Heart left ventricle (tissue), 16 donors: ENCODE measurements at places on chromosomes 6 and 20. TPM values are rescaled to one million over a fixed set of nuclear protein-coding genes. Genes with fewer than 3 reads are reported as not detected.
A peak's percentile ranks its signal among the peaks of the same experiment; 100 is the strongest.

The LY6G6C gene
- not detected for total RNA-seq

GRCh38 chr6:106511288-106512047, 117.8 kb downstream of the RTN4IP1 start:
- H3K4me3 ChIP-seq = peak overlapping the region; percentile 78
- DNase-seq = no peak
- no peaks in the 10 kb centered on the region for H3K36me3 ChIP-seq
- no peak overlapping the region for H3K27ac ChIP-seq
- H3K27me3 ChIP-seq = no peaks in the 10 kb centered on the region

GRCh38 chr6:135801755-135802465, 49.6 kb upstream of the PDE7B start:
- no peaks in the 10 kb centered on the region for H3K36me3 ChIP-seq
- no peak overlapping the region for H3K27ac ChIP-seq
- no peaks in the 10 kb centered on the region for H3K4me1 ChIP-seq
- H3K27me3 ChIP-seq = no peaks in the 10 kb centered on the region
- H3K4me3 ChIP-seq = no peak overlapping the region

The NKX2-4 gene
- total RNA-seq = not detected

The EPB41L1 gene
- 28.3 TPM for total RNA-seq

DNA sequence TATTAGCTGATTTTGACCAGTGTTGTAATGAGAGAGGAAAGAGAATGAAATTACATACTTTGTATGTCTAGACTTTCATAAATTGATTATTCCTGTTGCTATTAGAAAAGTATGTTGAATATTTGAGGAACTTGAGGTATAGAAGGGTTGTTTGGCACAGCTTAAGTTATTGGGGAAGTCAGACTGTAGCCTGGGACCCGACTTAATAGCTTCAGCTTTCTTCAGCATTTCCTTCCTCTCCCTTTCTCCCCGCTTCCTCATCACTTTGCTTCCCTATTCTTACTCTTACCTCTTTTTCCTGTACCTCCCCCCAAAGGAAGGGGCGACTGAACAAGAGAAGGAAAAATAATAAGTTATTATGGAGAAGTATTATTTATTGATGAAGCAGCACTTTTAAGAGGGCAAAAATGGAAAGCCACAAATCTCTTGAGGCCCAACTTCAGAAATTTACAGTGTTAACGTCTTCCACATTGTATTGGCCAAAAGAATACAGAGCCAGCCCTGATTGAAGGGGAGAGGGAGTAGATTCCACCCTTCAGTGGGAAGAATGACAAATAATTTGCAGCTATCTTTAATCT, 7.4 kb downstream of the SENP6 start:
- H3K36me3 ChIP-seq = no peaks in the 10 kb centered on the region
- H3K4me3 ChIP-seq = no peak overlapping the region
- DNase-seq = no peak

The ZC2HC1B gene
- not detected for total RNA-seq

- no peak for DNase-seq
- H3K4me3 ChIP-seq = no peak overlapping the region
- no peaks in the 10 kb centered on the region for H3K27me3 ChIP-seq
- H3K4me1 ChIP-seq = peaks cover 13% of the 10 kb centered on the region
- peak overlapping the region; percentile 61 for H3K27ac ChIP-seq
- H3K36me3 ChIP-seq = no peaks in the 10 kb centered on the region
These were observed 46.9 kb upstream of the ENPP5 start for GRCh38 chr6:46217671-46218131.

DNA sequence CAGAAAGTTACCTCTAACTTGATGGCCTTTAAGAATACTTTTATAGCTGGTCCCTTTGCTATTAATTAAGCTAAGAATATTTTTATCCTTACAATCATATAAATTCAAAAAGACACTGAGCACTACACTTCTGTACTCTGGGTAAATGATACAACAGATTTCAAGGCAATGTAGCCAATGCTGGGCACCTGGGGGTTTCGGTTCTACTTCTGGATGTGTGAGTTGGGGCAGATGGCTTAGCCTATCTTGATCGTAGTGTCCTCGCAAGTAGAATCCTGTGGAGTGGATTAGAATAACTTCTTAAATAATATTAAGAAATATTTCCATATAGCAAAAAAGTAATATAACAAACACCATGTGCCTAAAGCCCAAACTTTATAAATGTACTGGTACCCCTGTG, 96.9 kb upstream of the NT5E start:
- H3K36me3 ChIP-seq = no peaks in the 10 kb centered on the region
- DNase-seq = no peak
- no peaks in the 10 kb centered on the region for H3K27me3 ChIP-seq
- H3K4me3 ChIP-seq = no peak overlapping the region

DNA sequence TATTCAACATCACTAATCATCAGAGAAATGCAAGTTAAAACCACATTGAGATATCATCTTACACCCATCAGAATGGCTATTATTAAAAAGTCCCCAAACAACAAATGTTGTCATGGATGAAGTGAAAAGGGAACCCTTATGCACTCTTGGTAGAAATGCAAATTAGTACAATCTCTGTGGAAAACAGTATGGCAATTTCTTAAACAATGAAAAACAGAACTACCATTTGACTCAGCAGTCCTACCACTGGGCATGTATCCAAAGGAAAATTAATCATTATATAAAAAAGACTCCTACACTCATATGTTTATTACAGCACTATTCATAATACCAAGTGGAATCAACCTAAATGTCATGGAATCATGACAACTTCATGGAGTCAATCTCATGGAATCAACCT, 611.3 kb upstream of the GJE1 start:
- no peak overlapping the region for H3K27ac ChIP-seq
- no peak for DNase-seq
- no peaks in the 10 kb centered on the region for H3K36me3 ChIP-seq
- H3K4me1 ChIP-seq = no peaks in the 10 kb centered on the region

DNA sequence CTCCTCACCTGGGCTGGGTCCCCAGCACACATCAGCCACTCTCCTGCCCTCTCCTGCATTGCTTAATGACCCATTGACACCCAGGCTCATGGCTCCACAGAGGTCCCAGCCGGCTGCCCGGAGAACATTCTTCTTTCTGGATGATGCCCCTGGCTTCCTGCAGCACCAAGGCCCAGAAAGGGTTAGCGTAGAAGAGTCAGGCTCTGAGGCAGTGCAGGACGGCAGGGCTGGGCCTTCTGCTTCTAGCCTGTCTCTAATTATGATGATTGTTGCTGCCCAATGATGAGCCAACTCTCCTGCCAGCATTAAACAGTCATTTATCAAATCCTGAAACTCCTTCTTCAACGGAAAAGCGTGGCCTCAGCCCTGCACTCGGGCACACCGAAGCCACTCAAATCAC, 66.4 kb downstream of the ZNF217 start:
- H3K27me3 ChIP-seq = no peaks in the 10 kb centered on the region
- no peaks in the 10 kb centered on the region for H3K36me3 ChIP-seq
- no peak for DNase-seq
- no peak overlapping the region for H3K4me3 ChIP-seq
- no peaks in the 10 kb centered on the region for H3K4me1 ChIP-seq
- H3K27ac ChIP-seq = no peak overlapping the region

GRCh38 chr6:46876126-46876525, 45.6 kb downstream of the ADGRF5 start:
- DNase-seq = peak; percentile 46
- no peaks in the 10 kb centered on the region for H3K4me1 ChIP-seq
- no peak overlapping the region for H3K27ac ChIP-seq
- H3K27me3 ChIP-seq = no peaks in the 10 kb centered on the region
- H3K36me3 ChIP-seq = peaks cover 3% of the 10 kb centered on the region
- H3K4me3 ChIP-seq = no peak overlapping the region

- no peak overlapping the region for H3K27ac ChIP-seq
- H3K4me3 ChIP-seq = no peak overlapping the region
- H3K36me3 ChIP-seq = no peaks in the 10 kb centered on the region
- no peaks in the 10 kb centered on the region for H3K4me1 ChIP-seq
- H3K27me3 ChIP-seq = peaks cover 28% of the 10 kb centered on the region
- no peak for DNase-seq
These were observed 11.8 kb downstream of the HRH3 start for GRCh38 chr20:62208061-62208794.

GRCh38 chr6:93304505-93304904, 114.9 kb downstream of the EPHA7 start:
- DNase-seq = no peak
- no peak overlapping the region for H3K4me3 ChIP-seq
- no peak overlapping the region for H3K27ac ChIP-seq
- H3K36me3 ChIP-seq = no peaks in the 10 kb centered on the region
- no peaks in the 10 kb centered on the region for H3K27me3 ChIP-seq

GRCh38 chr20:59110607-59111006, 53.0 kb upstream of the ZNF831 start:
- H3K27me3 ChIP-seq = no peaks in the 10 kb centered on the region
- no peak overlapping the region for H3K27ac ChIP-seq
- no peak overlapping the region for H3K4me3 ChIP-seq

- peak overlapping the region; percentile 59 for H3K27ac ChIP-seq
- H3K36me3 ChIP-seq = no peaks in the 10 kb centered on the region
- no peaks in the 10 kb centered on the region for H3K27me3 ChIP-seq
- no peak for DNase-seq
- H3K4me1 ChIP-seq = peaks cover 6% of the 10 kb centered on the region
- H3K4me3 ChIP-seq = no peak overlapping the region
These were observed 62.2 kb upstream of the BMP2 start for GRCh38 chr20:6705106-6705766.

- H3K27ac ChIP-seq = no peak overlapping the region
- no peaks in the 10 kb centered on the region for H3K36me3 ChIP-seq
- H3K4me1 ChIP-seq = no peaks in the 10 kb centered on the region
- no peaks in the 10 kb centered on the region for H3K27me3 ChIP-seq
These were observed 319.3 kb upstream of the CITED2 start for GRCh38 chr6:139693735-139694134.

- no peaks in the 10 kb centered on the region for H3K27me3 ChIP-seq
- no peaks in the 10 kb centered on the region for H3K36me3 ChIP-seq
- no peak overlapping the region for H3K4me3 ChIP-seq
- peak; percentile 79 for DNase-seq
- peak overlapping the region; percentile 80 for H3K27ac ChIP-seq
These were observed 28.6 kb downstream of the FOXO3 start for GRCh38 chr6:108589244-108589791.

DNA sequence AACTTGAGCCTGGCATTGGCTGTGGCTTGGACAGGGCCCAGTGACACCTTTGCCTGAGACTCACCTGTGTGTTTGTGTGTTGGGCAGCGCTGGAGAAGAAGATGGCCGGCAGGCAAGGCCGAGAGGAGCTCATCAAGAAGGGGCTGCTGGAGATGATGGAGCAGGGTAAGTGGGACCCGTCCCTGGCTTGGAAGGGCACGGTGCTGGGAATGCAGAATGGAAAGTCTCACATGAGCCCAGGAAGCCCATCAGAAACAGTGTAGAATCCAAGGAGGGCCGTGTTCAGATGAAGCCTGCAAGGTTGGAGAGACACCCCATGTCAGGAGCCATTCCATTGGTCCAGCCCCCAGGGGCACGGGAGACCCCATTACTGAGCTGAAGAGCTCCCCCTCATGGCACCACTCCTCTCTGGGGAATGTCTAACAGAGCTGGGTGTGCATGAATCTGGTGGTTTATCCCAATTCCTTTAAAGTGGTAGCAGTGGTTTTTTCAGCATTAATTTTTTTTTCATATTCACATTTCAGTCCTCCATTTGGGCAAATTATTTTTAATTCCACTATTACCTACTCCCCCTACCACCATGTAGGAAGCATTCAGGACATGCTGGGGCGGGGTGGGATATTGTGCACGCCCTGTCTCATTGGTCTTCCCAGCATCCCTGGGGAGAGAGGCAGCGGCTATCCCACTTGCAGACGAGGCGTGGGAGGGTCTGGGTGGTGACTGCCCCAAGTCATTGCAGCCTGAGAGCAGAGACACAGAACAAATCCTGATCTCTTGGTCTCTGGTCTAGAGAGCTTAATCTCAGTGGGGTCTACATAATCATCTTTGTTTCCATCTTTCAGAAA, 143.6 kb downstream of the PHACTR3 start:
- H3K4me1 ChIP-seq = peaks cover 15% of the 10 kb centered on the region
- H3K27me3 ChIP-seq = peaks cover 17% of the 10 kb centered on the region
- H3K27ac ChIP-seq = no peak overlapping the region
- H3K4me3 ChIP-seq = no peak overlapping the region
- no peak for DNase-seq

The BMP7 gene
- 3.7 TPM for total RNA-seq

GRCh38 chr20:12699374-12700228, 309.2 kb upstream of the SPTLC3 start:
- H3K4me1 ChIP-seq = no peaks in the 10 kb centered on the region
- no peaks in the 10 kb centered on the region for H3K36me3 ChIP-seq
- H3K27ac ChIP-seq = no peak overlapping the region
- no peak for DNase-seq
- H3K4me3 ChIP-seq = no peak overlapping the region
- H3K27me3 ChIP-seq = no peaks in the 10 kb centered on the region

DNA sequence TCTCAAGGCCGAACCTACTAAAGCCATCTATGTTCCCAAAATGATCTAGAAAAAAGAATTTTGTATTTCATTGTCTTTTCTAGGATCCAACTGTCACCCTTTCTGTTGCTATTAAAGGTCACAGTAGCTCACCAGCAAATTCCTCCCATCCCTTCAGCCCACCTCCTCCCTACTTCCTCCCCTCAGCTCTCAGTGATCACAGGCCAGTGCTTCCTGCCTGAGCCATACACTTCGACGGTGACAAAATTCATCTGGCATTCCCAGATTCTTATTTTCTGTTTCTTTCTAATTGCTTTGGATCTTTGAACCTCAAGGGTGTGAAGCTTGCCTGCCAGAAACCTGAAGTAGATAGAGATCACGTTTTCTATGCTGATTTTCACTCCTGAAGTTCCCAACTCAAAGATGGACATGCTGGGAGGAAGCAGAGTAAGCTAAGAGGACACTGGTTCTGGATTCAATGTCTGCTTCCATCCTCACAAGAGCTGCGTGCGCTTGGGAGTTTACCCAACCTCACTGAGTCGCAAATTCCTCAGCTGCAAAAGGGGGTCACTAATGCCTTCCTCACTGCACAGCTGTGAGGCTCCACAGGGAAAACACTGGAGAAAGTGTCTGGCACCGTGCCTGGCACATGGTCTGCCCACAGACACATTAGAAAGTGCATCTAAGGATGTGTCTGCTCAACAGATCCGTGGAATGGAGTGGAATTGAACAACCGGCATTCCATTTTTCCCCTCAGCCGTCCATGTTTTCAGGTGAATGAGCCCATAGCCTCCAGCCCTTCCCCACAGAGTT, 34.5 kb downstream of the MDGA1 start:
- H3K4me1 ChIP-seq = no peaks in the 10 kb centered on the region
- H3K4me3 ChIP-seq = no peak overlapping the region
- no peak for DNase-seq
- no peak overlapping the region for H3K27ac ChIP-seq
- no peaks in the 10 kb centered on the region for H3K27me3 ChIP-seq

The FERMT1 gene
- 1.0 TPM for total RNA-seq
